ENCODE measurements at places on chromosomes 7 and 10. TPM values are rescaled to one million over a fixed set of nuclear protein-coding genes. Genes with fewer than 3 reads are reported as not detected.

PITX3 gene
- 0.74 TPM for total RNA-seq

LRRN3 gene
- 59.6 TPM for total RNA-seq

PTPRE gene
- 15.3 TPM for total RNA-seq

PPP1R17 gene
- total RNA-seq = 1.7 TPM

HABP2 gene
- total RNA-seq = 0.37 TPM

FFAR4 gene
- 0.12 TPM for total RNA-seq

CNTNAP2 gene
- 6.1 TPM for total RNA-seq

MLLT10 gene
- 130 TPM for total RNA-seq

CACNA2D1 gene
- 28.0 TPM for total RNA-seq

ANKRD1 gene
- not detected for total RNA-seq

GBX1 gene
- total RNA-seq = 2.9 TPM

CHST15 gene
- 9.3 TPM for total RNA-seq

TMEM229A gene
- 58.8 TPM for total RNA-seq

FOXP2 gene
- total RNA-seq = 2.5 TPM

ASB13 gene
- 14.1 TPM for total RNA-seq

SPACDR gene
- 45.8 TPM for total RNA-seq

SPDYE8 gene
- 1.4 TPM for total RNA-seq

LRRD1 gene
- 7.7 TPM for total RNA-seq

LLCFC1 gene
- 38.5 TPM for total RNA-seq

CPED1 gene
- total RNA-seq = 11.8 TPM

ATRNL1 gene
- 45.7 TPM for total RNA-seq

ZNF467 gene
- total RNA-seq = 2.4 TPM

CDC14C gene
- total RNA-seq = 4.7 TPM
